ENCODE measurements at places on chromosomes 2 and 18. TPM values are rescaled to one million over a fixed set of nuclear protein-coding genes. Genes with fewer than 3 reads are reported as not detected.

DNA sequence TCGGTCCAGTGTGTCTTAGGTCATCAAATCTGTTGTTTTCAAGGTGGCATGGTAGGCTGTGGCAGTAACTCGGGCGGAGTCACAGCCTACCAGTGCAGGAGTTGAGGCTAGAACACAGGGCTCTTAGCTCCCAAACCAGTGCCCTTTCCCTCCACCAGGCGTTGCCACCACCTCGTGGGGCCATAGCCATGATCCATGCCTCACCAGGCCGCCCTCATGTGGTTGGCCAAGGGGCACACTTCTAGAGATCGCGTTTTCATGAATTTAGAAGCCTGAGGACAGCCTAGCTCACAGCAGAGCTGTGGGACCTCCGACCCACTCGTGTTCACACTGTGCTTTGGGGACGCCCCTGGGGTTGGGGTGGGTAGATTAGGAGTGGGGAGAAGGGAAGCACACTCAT lies 10.6 kb downstream of the SEC11C start:
- DNase-seq = no peak

- DNase-seq = no peak
These were observed 347.1 kb downstream of the TXNL1 start for GRCh38 chr18:56291294-56291693.

DNA sequence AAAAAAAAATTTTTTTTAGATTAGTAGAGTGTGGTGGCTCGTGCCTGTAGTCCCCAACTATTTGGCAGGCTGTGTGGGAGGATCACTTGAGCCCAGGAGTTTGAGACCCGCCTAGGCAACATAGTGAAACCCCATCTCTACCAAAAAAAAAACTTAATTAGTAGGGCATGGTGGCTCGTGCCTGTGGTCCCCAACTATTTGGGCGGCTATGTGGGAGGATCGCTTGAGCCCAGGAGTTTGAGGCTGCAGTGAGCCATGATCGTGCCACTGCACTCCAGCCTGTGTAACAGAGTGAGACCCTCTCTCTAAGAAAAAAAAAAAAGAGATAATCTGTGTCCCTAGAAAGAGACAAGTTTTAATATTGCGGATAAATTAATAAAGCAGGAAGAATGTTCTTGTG lies 8.8 kb downstream of the GPR55 start:
- peak; percentile 23 for DNase-seq

SCTR gene
- total RNA-seq = not detected

DNA sequence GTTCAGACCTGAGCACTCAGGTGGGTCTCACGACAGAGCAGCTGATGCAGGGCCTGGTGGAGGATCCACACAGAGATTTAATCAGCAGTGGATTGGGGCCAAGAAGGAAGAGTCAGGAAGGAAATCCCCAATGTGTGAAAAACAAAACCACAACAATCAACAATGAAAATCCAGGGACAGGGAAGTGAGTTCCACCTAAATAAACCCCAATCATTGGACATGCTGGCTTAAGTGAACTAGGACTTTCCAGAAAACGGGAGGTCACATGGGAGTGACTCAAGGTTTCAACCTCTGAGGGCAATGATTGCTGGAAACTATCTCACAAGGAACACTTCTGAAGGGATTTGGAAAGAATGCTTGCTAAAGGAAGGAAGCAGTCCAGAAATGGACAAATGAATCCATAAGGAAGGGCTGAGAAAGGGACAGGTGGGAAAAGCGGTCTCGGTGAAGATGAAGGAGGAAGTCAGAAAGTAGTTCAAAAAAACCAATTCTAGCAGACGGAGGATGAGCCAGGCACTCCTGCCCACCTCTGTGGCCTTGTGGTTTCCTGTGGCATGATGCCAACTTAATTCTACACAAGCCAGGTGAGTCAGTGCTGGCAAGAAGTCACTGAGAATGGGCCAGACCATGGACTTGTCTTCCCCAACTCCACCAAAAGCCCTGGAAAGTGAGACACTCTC lies 15.4 kb upstream of the XDH start:
- DNase-seq = peak; percentile 66

- no peak for DNase-seq
These were observed 16.4 kb downstream of the EPC2 start for GRCh38 chr2:148660999-148661398.

GRCh38 chr2:160322320-160322719 lies 122.2 kb upstream of the ITGB6 start:
- DNase-seq = peak; percentile 50

- DNase-seq = no peak
These were observed 134.7 kb upstream of the CDH20 start for GRCh38 chr18:61198486-61198885.

GREB1L gene
- total RNA-seq = not detected

DNA sequence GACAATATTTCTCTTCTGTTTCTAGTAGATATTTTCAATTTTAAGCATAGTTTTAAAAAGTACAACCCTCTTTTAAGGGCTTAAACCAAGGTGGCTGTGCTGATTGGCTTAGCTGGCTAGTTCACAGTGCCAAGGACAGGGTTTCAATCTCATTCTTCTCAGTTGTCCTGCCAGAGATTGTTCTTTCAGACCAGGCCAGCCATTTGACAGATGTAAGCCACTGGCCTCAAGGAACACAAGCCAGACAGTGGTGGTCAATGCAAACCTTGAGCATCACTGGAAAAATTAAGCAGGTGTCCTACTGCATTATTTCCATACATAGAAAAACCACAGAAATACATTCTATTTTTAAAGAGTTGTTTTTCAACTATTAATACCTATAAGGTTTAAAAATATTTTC lies 5.9 kb downstream of the RNF103 start:
- no peak for DNase-seq

DUSP19 gene
- total RNA-seq = 2.3 TPM

- no peak for DNase-seq
These were observed 69.5 kb downstream of the KYNU start for GRCh38 chr2:142946941-142947340.

- DNase-seq = no peak
These were observed 140.5 kb downstream of the LRP2 start for GRCh38 chr2:169221745-169222369.

- DNase-seq = no peak
These were observed 6.7 kb upstream of the SDC1 start for GRCh38 chr2:20231598-20232026.

DNA sequence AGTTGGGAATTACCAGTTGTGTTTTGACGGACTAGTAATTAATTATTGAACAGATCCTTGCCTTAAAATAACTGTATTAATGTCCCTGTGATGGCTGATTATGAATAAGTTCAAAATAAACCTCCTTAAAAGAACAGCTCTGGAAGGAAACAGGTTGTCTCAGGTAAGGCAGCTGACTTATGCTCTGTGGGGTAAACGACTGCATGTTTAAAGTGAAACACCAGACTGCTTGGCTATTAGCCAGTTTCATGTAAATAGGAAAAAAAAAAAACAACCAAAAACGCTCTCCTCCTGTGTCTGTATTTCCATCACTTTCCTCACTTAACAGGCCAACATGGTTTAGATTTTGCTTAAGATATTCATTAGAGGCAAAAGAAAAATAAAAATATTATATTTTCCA lies 243.6 kb downstream of the TMEM182 start:
- no peak for DNase-seq

DNA sequence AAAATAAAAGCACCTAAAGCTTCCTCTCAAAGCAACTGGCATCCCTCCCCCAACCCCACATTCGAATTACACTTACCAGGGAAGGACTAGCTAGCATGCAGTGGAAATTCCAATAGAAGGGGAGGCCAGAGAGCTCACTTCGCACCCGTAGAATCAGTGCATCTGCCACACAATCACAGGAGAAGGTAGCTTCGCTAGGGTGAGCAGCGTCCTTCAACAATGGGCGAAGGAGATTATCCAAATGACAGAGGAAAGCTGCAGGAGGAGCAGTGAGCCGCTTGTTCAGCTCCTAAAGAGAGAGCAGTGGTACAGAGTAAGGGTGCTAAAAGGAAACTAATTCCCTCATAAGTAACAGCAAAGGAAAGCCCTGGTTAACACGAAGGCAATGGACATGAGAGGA lies 3.2 kb downstream of the NHEJ1 start:
- DNase-seq = no peak

ATOH8 gene
- total RNA-seq = not detected

DNA sequence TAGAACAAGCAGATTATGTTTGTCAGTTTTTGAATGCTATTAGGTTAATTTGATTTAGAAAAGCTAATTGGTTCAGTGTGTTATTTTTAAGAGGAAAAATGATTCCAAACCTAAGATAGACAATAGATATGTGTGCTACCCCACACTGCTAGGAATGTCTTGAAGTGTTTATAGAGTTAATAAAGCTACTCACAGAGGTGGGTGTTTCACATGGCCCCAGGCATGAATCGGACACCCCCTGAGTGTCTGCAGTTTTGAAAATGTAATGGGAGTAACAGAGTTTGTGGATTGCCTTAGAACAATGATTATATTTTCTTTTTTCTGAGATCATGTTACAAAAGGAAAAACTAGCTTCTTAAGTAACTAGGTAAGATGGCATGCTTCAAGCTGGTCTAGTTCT lies 348.3 kb downstream of the ADCYAP1 start:
- no peak for DNase-seq

NPHP1 gene
- 1.3 TPM for total RNA-seq

DNA sequence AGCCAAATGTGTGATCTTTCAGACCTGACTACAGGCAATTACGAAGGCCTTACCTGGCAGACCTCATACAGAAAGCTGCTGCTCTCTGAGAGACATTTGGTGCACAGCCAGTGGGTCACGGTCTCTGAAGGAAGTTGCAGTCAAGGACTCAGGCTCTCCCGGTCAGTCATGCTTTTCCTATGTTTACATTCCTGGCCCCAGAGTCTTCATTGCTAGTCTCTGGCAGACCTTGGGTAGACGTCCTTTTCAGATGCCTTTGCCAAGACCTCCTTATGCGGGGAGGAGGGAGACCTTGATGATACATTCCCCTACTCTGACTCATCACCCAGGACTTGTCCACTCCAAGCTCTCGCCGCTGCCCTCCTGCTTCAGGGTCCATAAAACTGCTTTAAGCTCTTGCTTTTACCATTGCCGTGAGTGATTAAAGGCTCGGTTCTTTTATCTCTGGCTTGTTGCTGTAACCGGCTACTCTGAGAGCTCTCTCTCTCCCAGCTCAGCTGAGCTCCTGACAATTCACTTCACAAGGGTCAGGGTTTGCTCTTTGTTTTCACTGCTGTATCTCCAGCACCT lies 62.0 kb upstream of the SLC35F5 start:
- DNase-seq = no peak

CEP192 gene
- 39.5 TPM for total RNA-seq

SKOR2 gene
- total RNA-seq = not detected

DNA sequence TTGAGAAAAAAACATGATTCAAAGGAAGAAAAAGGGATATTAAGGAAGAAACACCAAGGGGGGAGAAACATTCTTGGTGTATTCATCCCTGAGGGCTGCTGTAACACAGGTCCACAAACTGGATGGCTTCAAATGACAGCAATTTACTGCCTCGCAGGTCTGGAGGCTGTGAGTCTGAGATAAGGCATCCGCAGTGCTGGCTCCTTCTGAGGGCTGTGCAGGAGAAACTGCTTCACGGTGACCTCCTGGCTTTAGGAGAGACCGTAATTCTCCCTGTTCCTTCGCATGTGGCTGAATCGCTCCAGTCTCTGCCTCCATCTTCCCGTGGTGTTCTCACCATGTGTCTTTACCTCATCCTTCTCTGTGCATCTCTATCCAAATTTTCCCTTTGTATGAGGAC lies 490.7 kb downstream of the EIPR1 start:
- DNase-seq = no peak

GRCh38 chr2:38533180-38533579 lies 69.5 kb downstream of the HNRNPLL start:
- DNase-seq = no peak

HOXD13 gene
- not detected for total RNA-seq

- no peak for DNase-seq
These were observed 109.7 kb downstream of the LDLRAD4 start for GRCh38 chr18:13328213-13328612.

WDR75 gene
- total RNA-seq = 90.5 TPM

GRCh38 chr2:218281449-218281848 lies 10.9 kb downstream of the TMBIM1 start:
- DNase-seq = no peak

- DNase-seq = no peak
These were observed 23.2 kb upstream of the GREB1L start for GRCh38 chr18:21218862-21219261.

DNA sequence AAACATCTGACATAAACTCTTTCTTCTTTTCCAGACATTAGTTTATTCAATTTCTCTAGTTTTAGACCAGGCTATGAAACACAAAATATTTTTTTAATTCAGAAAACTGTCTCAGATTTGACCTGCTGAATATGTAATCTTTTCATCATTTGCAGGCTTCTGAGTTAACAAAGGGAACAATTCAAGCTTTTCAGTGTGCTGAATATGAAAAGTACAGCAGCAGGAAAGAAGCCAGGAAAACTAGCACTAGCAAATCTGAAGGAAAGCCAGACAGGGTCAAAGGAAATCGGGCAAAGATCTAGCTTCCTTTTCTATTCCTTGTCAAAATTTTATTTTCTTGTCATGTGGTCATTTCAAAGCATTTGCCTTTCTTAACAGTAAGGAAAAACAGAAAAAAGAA lies 35.3 kb downstream of the ACVR1C start:
- no peak for DNase-seq

WDR43 gene
- 121 TPM for total RNA-seq

EMX1 gene
- total RNA-seq = not detected

- no peak for DNase-seq
These were observed 281.2 kb downstream of the MYCN start for GRCh38 chr2:16221461-16222010.

- DNase-seq = no peak
These were observed 135.0 kb downstream of the SP3 start for GRCh38 chr2:173830170-173830569.

- no peak for DNase-seq
These were observed 7.6 kb downstream of the TTC39C start for GRCh38 chr18:24022161-24022560.

DNA sequence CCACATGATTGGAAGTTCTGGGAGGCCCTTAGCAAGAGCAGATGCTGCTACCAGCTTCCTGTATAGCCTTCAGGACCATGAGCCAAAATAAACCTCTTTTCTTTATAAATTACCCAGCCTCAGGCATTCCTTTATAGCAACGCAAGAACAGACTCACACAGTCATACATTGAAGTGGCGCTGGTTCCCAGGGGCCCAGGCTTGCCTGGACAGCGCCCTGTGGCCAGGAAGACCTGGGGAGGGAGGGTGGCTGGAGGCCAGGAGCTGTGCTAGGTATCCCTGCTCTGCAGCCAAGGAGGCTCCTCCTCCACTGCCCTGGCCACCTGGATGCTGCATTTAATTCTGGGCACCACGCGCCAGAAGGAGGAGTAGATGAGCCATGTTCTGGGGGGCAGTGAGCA lies 98.1 kb downstream of the AGAP1 start:
- DNase-seq = no peak

TBR1 gene
- total RNA-seq = not detected

TNFAIP6 gene
- not detected for total RNA-seq

GRCh38 chr2:3465844-3466481 lies 53.4 kb downstream of the ADI1 start:
- no peak for DNase-seq

Measured in activated CD8-positive, alpha-beta T cell treated with anti-CD3 and anti-CD28 coated beads for 36 hours (primary cell).